Right cardiac atrium (tissue), 5 donors: ENCODE measurements at places on chromosomes 11 and 22. TPM values are rescaled to one million over a fixed set of nuclear protein-coding genes. Genes with fewer than 3 reads are reported as not detected.
A peak's percentile ranks its signal among the peaks of the same experiment; 100 is the strongest.

GRCh38 chr11:72752088-72752914 is at the start of gene ARAP1:
Gene ARAP1 (minus strand): TSS chr11:72752408. CDS start chr11:72727128, 25,280 bp downstream.
- peak; percentile 92 for DNase-seq

GRCh38 chr22:21698430-21699329 is 32.9 kb downstream of the PPIL2 start:
- peak; percentile 91 for DNase-seq

- DNase-seq, result no peak
Observed at GRCh38 chr22:28873183-28873963, 10.0 kb upstream of the ZNRF3 start.

DNA sequence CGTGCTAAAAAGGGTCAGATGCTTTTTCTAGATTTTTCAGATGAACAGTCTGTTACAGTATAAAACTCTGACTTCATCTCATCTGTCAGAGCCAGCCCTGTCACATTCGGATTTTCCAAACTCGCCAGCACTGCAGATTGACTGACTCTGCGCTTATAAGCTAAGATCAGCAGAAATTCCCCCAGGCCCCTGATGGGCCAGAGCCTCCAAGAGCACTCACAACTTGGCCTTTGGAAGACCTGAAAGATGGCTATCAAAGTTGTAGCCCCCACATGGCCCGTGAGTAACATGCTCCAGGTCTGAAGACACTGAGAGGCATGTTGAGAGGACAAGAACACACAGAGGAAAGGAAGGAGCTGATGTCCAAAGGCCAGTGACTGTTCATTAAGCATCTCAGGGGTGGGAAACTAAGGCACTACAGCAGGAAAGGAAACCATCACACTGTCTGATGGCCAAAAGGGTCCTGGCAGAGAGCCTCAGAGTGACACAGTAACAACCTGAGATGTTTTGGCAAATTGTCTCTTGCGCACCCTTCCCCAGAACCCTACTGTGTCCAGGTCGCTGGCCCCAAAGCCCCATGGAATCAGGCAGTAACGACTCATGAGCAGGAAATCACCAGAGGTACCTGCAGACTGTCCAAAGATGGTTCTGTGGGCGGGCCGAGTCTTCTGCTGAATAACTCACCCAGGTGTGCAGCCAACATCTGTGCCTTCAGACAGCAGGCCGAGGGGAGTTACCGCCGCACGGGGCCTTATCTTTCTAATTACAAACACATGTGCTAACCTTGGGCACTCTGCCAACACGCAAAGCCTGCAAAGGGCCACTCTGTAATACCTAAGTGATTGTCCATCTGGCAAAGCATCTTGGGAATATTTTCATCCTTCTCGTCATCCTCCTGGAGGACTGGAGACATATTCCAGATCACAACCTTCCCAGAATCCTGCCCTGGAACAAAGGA is 23.6 kb downstream of the HIRA start:
- DNase-seq, result no peak

DNA sequence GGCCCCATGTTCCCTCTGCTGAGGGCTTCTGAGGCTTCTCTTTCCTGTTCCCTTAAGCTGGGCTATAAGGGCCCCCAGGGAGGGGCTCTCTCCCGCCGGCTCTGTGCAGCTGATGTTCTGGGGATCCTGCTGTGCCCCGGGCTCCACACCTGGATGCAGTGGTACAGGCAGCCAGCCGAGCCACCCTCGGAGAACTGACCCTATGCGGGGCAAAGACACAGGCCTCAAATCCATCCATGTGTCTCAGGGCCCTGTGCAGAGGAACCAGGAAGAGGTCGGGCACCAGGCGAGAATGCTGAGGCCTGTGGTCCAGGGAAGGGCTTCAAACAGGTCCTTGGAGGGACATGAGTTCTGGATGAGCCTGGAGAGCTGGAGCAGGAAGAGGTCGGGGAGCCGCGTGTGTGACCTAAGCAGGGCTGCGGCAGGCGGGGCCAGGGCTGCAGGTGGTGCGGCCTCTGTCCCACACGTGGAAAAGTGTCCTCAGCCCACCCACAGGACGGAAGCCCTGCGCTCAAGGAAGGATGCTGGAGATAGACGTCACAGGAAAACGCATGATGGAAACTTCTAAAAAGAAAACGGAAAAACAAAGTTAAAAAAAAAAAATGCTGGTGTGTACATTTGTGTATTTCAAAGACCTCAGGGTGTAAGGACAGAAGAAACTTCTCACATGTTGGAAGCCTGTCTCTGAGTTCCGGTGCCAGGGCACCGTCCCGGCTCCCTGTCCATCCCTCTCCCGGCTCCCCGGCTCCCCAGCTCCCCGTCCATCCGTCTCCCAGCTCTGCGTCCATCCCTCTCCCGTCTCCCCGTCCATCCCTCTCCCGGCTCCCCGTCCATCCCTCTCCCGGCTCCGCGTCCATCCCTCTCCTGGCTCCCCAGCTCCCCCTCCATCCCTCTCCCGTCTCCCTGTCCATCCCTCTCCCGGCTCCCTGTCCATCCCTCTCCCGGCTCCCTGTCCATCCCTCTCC is 1149.2 kb downstream of the BRD1 start:
- DNase-seq, result no peak

- DNase-seq, result no peak
Observed at GRCh38 chr11:45395421-45395820, 109.3 kb upstream of the SYT13 start.

GRCh38 chr11:126564566-126564965 is 209.1 kb downstream of the ST3GAL4 start:
- no peak for DNase-seq

Gene DRAP1
- total RNA-seq, result 82.9 TPM

Gene SERGEF
- total RNA-seq, result 31.1 TPM

Gene RAC2
- total RNA-seq, result 7.0 TPM

Gene SCGB1C1
- not detected for total RNA-seq

Gene CARD18
- total RNA-seq, result not detected

Gene MMP27
- total RNA-seq, result not detected
